ENCODE measurements at places on chromosomes 4 and X.

- DNase-seq = no peak
These were observed 8.7 kb downstream of the SMIM10 start for GRCh38 chrX:134999469-134999868.

DNA sequence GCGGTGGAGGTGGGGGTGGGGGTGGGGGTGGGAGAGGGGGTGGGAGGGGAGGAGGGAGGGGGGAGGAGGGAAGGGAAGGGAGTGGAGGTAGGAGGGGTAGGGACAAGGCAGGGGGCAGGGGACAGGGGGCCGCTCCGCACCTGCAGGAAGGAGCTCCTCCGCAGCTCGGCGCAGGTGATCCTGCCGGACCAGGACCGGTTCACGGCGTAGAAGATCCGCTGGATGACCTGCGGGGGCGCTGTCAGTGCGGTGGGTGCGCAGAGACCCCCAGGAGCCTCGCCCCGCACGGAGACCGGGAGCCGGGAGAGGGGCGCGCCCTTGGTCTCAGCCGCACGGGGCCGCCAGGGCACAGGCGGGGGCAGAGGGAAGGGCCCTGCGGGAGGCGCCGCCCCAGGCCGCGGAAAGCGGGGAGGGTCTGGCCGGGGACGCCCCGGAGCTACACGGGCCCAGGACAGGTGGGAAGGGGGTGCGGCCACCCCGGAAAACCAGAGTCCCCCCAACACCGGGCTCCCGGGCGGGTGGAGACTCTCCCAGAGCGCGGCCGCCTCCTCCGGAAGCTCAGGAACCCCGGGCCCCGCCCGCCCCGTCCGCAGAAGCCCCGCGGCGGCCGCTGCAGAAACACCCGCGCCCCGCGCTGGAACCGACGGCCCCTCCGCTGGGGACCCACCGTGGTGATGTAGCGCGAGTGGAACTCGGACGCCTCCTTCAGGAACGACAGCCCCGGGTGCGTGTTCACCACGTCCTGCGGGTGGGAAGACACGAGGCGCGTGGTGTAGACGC lies 27.6 kb upstream of the GTPBP6 start:
- DNase-seq = no peak

- no peak for DNase-seq
These were observed 8.2 kb downstream of the FANCB start for GRCh38 chrX:14864631-14865030.

- no peak for DNase-seq
These were observed 204.6 kb upstream of the DIAPH2 start for GRCh38 chrX:96480081-96480480.

GRCh38 chrX:140163371-140164159 lies 198.2 kb upstream of the CXorf66 start:
- no peak for DNase-seq

DNA sequence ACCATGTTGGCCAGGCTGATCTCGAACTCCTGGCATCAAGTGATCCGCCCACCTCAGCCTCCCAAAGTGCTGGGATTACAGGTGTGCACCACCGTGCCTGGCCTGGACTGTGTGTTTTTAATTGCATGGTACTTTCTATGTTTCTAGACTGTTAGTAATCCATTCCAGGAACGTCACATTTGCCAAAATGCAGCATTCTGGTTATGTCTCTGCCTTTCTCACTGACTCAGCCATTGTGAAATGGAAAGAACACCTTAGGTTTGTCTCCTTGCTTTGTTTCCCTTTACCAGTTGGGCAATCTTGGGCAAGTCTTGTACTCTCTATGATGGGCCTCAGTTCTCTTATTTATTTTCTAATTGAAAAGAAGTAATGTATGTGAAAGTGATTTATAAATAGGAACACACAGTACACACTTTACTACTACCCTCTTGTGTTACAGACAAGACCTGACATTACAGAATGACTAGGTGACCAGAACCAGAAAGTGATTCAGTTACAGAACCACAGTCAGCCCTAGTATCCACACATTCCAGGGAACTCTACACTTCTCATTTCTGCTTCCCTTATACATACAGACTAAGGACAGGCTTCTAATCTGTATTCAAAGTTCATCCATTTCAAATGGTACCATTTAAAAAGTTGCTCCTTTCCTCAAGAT lies 187.1 kb downstream of the MGST2 start:
- DNase-seq = no peak

GRCh38 chrX:44914532-44915198 lies 41.7 kb downstream of the KDM6A start:
- DNase-seq = no peak

- no peak for DNase-seq
These were observed 23.4 kb downstream of the LANCL3 start for GRCh38 chrX:37594755-37595382.

GRCh38 chr4:22427675-22428074 lies 88.2 kb downstream of the ADGRA3 start:
- no peak for DNase-seq

GRCh38 chrX:104309169-104309568 lies 54.4 kb upstream of the ESX1 start:
- DNase-seq = no peak

DNA sequence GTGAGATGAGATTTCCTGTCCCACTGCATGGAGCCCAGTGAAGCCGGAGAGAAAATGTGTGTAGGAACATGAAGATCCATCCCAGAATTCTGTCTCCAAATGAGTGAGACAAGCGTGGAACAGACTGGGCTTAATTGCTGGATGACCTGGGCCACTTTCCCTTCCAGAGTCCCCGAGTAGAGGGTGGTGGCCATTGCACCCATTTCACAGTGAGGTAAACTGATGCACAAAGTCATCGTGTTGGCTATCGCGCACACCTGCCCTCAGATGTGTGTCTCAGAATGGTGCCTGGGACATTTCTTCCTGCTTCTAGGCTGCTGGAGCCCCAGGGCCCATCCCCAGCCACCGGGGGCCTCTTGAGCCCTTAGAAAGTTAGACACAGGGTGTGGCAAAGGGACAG lies 43.0 kb upstream of the PSAPL1 start:
- DNase-seq = no peak

GRCh38 chrX:18900401-18900976 lies 83.4 kb downstream of the PHKA2 start:
- no peak for DNase-seq

- DNase-seq = no peak
These were observed 723.9 kb downstream of the FAT4 start for GRCh38 chr4:126038502-126039144.

DNA sequence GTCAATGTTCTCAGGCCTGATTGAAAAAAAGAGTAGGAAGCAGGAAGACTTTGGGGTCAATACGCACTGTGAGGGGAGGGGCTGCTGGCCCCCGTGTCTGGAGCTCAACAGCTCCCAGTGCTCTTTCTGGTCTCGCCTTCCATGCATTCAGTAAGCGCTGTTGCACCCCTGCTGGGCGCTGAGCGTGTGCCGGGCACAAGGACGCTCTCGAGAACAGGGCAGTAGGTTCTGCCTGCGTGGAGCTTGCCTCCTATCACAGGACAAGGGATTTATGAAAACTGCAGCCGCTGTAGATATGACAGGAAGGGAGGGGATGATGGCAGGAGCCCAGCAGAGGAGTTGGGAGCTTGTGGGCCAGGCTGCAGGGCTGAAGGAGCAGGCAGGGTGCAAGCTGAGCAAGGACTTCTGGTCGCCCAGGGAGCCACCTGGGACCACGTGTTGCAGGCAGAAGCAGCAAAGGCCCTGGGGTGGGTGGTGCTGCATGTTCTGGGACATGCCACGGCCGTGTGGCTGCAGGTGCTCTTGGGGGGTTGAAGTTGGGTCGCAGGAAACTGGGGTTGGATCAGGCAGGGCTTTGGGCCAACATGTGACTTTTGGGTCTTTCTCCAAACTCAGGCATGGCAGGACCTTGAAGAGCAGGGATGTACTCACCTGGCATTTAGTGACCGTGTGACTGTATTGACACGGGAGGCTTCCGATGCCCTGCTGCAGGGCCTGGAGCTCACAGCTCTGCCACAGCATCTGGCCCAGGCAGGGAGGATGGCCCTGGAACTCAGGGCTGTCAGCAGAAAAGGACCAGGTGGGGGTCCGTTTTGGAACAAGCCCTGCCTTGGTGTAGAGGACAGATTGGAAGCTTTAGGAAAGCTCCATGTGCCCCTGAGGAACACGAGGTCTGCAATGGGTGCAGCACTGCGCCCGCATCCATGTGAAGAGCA lies 97.9 kb downstream of the CPZ start:
- DNase-seq = no peak

GRCh38 chr4:34950926-34951325 lies 1293.4 kb downstream of the ARAP2 start:
- no peak for DNase-seq
